ENCODE measurements at places on chromosomes 6 and 20. TPM values are rescaled to one million over a fixed set of nuclear protein-coding genes. Genes with fewer than 3 reads are reported as not detected.
A peak's percentile ranks its signal among the peaks of the same experiment; 100 is the strongest.

MAS1L gene
- total RNA-seq, result not detected

SNAI1 gene
- 19.9 TPM for total RNA-seq

KCNK16 gene
- not detected for total RNA-seq

MICAL1 gene
- 54.0 TPM for total RNA-seq

AKAP12 gene
- total RNA-seq, result 88.1 TPM

BYSL gene
- 16.0 TPM for total RNA-seq

MEI4 gene
- total RNA-seq, result not detected

TREML2 gene
- not detected for total RNA-seq

OR2H1 gene
- total RNA-seq, result not detected

PNPLA1 gene
- not detected for total RNA-seq

GRCh38 chr20:63163596-63164483, 52.1 kb downstream of the YTHDF1 start:
- no peak for DNase-seq

- DNase-seq, result no peak
Measured at GRCh38 chr6:4242601-4243000, 107.2 kb upstream of the ECI2 start.

DNA sequence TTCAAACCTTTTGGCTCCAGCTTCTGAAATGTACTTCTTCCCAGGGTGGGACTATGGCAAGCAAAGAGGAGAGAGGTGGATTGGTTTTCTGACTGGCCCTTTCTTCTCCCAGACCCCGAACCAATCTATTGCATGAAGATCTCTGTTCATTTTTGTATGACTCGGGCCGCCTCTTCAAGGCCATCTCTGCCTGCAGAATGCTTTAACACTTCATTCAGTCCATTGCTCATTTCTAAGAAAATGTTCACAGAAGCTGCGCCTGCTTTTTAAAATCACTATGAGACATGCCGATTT, 1.6 kb downstream of the VGLL2 start:
- DNase-seq, result no peak

DNA sequence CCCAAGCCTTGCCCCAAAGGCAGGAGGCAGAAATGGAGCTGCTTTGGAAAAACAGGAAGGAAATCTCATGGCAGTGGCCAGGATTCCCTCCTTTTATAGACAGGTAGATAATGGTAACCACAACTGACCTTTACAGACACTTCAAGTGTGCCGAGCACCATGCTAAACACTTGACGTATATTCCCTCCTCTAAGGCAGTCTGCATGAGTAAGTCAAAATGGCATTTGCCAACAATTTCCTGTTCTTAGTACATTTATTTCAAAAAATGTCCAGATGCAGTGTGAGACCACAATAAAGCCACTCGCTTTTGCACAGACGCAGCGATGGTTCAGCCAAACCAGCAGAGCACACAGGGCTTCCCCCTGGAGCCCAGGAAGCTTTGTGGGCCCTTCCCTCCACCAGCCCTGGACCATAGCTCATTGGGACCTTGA, 16.5 kb upstream of the GPR6 start:
- no peak for DNase-seq

- DNase-seq, result no peak
Measured at GRCh38 chr6:137119196-137120104, 54.0 kb downstream of the IL22RA2 start.

DNA sequence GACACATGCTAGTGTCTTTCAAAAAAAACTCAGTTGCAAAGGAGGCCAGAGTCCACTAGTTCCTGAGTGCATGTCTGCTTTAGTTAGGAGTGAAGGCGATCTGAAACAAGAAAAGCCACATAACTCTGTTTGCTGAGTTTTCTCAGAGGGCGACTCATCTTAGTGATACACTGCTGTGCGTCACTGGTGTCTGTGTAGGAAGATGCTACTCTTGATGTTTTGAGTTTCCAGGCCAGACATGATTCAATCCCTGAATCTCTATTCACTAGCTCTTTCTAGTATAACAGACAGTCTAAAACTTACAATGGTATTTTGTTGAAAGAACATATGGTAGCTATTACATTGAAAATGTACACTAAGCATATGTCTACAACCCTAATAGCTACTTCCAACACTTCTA, 60.9 kb downstream of the GFRAL start:
- no peak for DNase-seq

DNA sequence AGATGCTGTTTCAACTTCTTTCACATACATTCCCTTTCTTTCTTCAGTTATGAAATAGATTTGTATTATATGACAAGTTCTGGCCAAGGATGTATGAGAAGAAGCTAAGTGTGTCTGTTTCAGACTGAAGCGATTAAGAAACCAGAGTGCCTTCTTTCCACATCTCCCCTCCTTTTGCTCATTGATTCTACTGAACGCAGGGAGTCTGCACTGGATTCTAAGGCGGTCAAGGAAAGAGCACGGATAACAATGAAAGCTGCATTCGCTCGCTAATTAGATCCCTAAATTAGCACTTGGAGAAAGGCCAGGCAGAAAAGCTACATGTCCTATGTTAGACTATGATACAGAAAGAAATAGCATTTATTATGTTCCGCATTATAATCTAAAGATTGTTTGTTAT, 267.7 kb downstream of the HAO1 start:
- DNase-seq, result no peak

DNA sequence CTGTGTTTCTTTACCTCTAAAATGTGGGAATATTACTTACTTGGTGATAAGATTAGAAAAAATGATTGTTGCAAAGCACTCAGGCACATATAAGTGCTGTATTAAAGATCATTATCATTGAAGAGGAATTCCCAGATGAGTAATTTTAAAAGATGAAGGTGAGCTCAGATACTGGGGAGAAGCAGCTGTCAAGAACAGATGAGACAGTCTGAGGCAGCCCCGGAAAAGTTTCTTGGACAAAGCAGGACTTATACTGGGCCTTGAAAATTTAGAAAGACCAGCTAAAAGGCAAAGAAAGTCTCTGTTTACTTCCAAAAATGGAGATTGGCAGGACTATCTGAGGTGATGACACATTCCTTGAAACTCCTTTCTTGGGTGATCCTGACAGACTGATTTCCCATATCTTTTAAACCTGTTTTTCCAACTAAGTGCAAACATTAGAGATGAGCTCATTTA, 93.8 kb upstream of the MARCKS start:
- DNase-seq, result no peak

DNA sequence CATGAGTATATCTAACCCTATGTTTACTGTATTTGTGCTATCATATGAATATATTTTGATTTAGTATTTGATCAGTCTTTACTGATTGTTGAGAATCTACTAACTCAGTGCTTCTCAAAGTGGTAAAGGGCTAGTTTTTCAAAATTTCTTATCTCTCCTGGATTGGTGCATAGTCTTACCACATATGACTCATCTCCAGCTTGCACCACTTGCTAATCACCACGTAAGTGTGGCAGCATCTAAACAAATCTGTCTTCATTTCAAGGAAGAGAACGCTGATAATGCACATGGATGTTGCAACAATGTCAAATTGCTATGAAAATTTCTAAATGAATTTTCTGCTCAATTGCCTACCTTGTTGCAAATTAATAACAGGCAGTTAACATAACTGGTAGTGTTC, 299.5 kb downstream of the PAX1 start:
- no peak for DNase-seq

DNA sequence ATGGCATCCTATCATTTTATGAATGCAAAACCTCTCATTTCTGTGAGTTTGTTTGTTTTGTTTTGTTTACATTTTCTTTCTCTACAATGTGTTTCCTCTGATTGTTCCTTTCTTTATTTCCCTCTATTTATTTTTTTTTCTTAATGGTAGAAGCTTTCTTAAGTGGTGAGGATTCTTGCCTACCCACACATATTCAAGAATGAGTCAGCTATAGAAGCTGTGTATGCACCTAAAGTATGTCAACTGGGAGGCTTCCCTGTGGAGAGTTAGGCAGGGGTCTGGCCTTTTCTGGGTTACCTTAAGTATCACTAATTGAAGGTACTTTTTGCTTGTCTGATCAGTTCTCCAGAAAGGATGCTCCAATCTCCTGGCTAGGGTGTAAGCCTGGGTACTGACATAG, 354.0 kb downstream of the ESR1 start:
- DNase-seq, result no peak

- no peak for DNase-seq
Measured at GRCh38 chr20:17542481-17542880, 11.3 kb upstream of the BFSP1 start.

DNA sequence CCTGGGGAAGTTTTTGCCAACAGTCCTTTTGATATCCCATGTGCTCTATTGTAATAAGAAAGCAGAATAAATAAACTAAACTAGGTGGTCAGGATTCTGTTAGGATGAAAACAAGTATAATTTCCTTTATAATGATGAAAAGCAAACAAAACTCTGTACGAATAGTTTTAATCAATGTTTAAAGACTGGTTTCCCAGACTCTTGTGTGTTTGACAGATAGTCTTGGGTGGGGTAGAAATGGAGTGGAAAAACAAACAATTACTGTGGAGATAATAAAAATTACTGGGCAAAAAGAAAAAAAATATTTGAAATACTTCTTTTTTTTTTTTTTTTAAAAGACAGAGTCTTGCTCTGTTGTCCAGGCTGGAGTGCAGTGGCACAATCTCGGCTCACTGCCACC, 152.1 kb upstream of the FLRT3 start:
- DNase-seq, result no peak

GRCh38 chr6:29762781-29763214, 39.6 kb downstream of the HLA-F start:
- DNase-seq, result peak; percentile 87
